NCI-H2107 (cell line): ENCODE measurements at places on chromosomes 16 and 17.

GRCh38 chr17:28747051-28747691 lies 3.4 kb downstream of the TRAF4 start:
- DNase-seq = no peak

DNA sequence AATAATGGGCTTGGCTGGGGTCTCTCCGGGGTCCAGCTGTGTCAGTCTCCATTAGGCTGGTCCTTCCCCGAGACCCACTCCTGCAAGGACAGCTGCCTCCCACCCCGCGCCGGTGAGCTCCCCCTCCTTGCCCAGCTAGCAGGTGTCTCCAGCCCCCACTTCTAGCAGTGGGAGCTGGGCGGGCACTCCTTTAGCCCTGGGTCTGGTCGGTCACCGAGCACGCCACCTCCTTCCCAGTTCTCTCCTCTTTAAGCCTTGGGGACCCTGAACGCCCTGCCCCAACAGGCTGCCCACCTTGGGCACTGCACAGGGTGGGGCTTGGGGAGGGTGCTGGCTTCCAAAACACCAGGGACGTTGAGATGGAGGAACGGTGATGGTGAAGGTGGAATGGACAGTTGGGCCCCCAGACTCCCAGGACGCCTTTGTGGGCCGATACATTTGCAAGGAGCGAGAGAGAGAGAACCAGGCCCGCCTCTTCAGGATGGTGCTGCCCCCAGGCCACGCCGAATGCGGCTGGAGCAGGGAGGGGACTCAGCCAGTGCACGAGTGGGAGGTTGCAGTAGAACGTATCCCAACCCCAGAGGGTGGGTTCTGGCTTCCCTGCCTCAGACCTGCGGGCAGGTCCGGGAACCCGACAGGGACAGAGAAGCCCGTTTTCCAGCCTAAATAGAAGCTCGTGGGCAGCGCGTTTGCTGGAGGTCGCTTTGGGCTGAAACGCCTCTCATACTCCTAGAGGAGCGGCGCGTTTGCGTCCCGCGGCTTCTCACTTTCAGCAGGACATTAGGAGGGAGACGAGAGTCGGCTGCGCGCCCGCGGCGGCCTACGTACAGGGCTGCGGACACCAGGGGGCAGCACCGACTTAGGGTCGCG lies 10.7 kb downstream of the TBX2 start:
- DNase-seq = no peak

- DNase-seq = no peak
Measured at GRCh38 chr17:71409137-71409536, 711.7 kb upstream of the SOX9 start.

- no peak for DNase-seq
Measured at GRCh38 chr16:4471869-4472268, 2.6 kb downstream of the NMRAL1 start.

DNA sequence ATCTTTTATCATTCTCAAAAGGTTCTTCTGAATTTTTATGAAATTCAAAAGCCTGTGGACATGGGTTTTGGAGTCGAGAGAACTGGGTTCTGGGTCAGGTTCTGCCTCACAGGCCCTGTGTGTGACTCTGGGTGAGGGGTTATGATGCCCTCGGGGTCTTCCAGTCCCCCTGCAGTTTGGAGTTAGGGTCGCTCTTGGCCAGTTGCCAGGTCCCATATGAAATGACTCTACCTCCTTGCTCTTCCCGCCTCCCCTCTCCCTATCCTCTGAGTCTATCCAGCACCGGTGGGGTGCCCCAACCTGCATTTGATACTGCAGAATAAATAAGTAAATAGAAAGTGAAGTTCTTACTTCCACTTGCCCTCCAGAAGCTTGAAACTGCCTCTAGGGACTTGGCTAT lies 54.1 kb downstream of the ZDHHC7 start:
- DNase-seq = no peak

GRCh38 chr17:74288785-74289184 lies 14.8 kb downstream of the DNAI2 start:
- DNase-seq = no peak

- DNase-seq = no peak
Measured at GRCh38 chr16:89473791-89474414, 16.5 kb downstream of the ANKRD11 start.

GRCh38 chr17:77572065-77572601 lies 386.4 kb upstream of the TNRC6C start:
- DNase-seq = no peak

GRCh38 chr17:48022901-48023300 lies 14.7 kb downstream of the COPZ2 start:
- DNase-seq = no peak

GRCh38 chr17:82536512-82537201 lies 17.1 kb downstream of the FOXK2 start:
- DNase-seq = no peak

GRCh38 chr16:80569440-80570105 lies 28.8 kb downstream of the DYNLRB2 start:
- DNase-seq = no peak

- DNase-seq = no peak
Measured at GRCh38 chr16:27960619-27961295, 102.8 kb downstream of the GSG1L start.

DNA sequence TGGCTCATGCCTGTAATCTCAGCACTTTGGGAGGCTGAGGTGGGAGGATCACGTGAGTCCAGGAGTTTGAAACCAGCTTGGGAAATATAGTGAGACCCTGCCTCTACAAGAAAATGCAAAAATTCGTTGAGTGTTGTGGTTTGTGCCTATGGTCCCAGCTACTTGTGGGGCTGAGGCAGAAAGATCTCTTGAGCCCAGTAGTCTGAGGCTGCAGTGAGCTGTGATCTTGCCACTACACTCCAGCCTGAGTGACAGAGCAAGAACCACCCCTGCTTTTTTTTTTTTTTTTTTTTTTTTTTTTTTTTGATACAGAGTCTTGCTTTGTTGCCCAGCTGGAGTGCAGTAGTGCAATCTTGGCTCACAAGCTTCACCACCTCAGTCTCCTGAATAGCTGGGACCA lies 34.0 kb downstream of the ITGB3 start:
- DNase-seq = no peak

GRCh38 chr16:13923703-13924298 lies 3.8 kb downstream of the ERCC4 start:
- DNase-seq = no peak

DNA sequence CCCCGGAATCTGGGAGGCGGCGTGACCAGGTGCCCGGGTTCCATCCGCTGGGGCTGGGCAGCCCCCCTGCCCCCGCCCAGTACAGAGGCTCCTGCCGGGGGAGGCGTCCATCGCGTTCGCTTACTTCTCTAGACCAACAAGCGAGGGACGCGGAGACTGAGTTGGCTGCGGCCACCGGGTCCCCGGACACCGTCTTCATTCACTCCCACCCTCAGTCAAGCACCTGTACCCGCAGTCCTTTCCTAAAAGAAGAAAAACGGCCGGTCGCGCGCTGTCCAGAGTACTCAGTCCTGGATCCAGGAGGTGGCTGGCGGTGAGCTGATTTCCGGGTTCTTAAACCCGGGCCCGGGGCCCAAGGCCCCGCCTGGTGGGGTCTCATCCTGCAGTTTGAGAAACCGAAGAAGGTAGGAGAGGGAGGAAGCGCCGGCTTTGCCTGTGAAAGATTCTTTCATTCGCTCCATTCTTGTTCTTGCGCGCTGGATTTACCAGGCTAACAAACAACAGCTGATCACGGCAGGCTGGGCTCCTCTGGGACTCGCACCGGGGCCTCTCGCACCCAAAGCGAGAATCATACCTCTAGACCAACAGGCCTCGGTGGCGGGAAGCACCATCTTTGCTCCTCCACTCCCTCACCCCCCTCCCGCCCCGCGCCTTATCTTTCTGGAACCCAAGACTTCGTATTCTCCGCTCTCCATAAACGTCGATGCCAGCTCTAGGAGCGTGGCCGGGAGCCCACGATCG lies 17.4 kb upstream of the OR1F1 start:
- DNase-seq = no peak

- no peak for DNase-seq
Measured at GRCh38 chr16:47966325-47966724, 189.5 kb downstream of the ABCC12 start.

GRCh38 chr16:797686-798085 lies 2.8 kb downstream of the GNG13 start:
- DNase-seq = no peak

- DNase-seq = no peak
Measured at GRCh38 chr16:89187770-89188392, 12.5 kb downstream of the SLC22A31 start.
